Foreskin keratinocyte (primary cell): ENCODE measurements at places on chromosomes 4 and X. TPM values are rescaled to one million over a fixed set of nuclear protein-coding genes. Genes with fewer than 3 reads are reported as not detected.

GRCh38 chr4:168771251-168771650 lies 238.8 kb downstream of the CBR4 start:
- no peak for DNase-seq

DNA sequence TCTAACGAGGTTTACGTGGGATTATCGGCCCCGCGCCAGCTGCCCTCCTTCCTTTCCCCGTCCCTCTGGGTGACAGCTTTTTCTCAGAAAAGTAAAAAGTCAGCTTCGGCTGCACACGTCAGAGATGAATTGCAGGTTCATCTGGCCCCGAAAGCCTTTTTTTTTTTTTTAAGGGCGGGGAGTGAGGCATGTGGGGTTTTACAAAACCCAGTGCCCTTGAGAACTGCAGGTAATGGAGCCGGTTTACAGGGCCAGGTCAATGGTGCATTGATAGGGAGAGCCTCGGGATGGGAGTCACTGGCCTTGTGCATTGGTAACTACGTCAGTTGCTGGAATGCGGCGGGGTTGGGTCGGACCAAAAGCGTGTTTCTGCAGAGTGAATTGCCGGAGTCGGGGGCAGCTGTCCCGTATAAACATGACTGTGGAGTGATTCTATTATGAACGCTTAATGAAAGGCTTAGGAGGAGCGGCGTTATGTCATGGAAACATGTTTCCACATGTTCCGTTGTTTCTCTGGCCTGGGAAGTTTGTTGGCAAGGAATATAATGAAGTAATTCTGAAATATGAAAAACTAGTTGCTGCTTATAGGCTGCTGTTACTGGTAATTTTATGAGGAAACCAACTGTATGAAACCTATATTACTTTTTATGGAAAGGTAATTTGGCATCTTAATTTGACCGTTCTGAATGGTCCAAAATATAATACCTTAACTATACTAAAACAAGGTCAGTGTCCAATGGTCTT lies 1.1 kb downstream of the HSPA4L start:
- peak; percentile 99 for DNase-seq

DNA sequence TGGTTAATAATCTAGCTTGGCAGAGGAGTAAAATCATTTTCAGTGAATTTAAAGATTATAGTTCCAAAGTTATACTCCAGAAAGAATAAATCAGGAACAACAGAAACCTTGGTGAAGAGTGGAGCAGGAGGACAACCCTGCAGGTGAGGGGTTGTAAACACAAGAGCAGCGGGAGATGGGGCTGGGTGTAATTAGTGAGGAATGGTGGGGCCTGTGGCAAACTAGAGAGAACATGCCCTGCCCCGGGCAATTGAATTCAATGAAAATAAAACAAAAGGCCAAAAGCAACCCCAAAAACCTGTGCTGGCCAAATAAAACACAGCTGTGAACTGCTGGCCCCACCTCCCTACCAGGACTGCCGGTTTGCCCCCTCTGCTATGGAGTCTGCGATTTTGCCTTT lies 325.2 kb downstream of the NR3C2 start:
- DNase-seq, result peak; percentile 65

- DNase-seq, result peak; percentile 26
These were observed 238.4 kb downstream of the SNCA start for GRCh38 chr4:89598602-89599001.

DNA sequence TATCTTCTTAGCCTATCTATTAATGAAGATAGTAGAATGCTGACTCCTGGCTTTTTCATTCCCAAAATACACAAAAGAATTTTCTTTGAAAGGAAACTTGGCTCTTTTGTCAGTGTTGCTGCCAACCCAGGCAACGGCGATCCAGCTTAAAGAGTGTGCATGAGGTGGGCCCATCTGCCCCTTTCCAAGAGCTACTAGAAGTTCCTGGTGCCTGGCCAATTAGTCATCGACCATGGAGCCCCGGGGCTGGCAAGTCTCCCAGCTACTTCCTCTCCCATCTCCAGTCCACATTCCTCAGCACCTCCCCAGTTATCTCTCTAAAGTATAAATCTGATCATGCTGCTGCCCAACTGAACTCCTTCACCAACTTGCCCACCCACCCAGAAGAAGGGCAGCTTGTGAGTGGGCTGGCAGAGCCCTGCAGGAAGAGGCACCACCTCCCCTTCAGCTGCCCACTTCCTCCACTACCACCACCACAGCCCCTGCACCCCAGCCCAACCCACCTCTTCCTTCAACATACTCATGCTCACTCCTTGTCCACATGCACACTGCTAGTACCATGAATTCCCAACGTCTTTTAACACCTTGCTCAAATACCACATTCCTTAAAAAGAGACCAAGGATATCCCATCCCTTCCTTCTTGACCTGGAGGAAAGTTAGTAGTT lies 158.2 kb upstream of the MAP3K15 start:
- DNase-seq, result peak; percentile 64

The TASL gene
- total RNA-seq, result not detected in 2 replicates

The ITIH6 gene
- not detected in 2 replicates for total RNA-seq
